ENCODE measurements at places on chromosomes 7 and 10.

- DNase-seq: no peak
Measured at GRCh38 chr7:121020249-121020988, 31.9 kb downstream of the CPED1 start.

GRCh38 chr10:125057158-125058001 is 103.0 kb downstream of the CTBP2 start:
- no peak for DNase-seq

DNA sequence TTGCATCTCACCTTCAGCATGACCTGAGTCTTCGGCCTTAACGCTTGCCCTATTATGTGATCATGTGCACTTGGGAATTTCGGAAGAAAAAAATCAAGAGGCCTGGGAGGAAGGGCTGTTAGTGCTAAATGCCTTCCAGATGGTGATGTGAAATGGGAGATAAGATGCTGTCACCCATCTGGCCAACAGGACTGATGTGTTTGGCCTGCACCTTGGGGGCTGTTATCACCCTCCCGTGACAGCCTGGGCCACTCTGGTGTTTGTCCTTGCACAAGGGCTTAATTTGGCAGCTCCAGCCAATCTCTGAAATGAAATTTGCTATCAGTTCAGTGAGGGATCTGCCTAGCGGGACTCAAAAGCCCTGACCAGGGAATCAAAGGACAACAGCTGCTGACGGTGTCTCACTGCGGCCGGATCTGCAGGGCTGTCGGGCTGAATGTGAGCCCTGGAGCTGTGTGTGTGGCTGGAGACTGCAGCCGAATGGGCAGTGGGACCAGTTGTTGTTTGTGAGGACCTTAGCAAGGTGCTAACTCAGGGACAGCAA is 131.4 kb upstream of the BTBD16 start:
- DNase-seq: no peak

DNA sequence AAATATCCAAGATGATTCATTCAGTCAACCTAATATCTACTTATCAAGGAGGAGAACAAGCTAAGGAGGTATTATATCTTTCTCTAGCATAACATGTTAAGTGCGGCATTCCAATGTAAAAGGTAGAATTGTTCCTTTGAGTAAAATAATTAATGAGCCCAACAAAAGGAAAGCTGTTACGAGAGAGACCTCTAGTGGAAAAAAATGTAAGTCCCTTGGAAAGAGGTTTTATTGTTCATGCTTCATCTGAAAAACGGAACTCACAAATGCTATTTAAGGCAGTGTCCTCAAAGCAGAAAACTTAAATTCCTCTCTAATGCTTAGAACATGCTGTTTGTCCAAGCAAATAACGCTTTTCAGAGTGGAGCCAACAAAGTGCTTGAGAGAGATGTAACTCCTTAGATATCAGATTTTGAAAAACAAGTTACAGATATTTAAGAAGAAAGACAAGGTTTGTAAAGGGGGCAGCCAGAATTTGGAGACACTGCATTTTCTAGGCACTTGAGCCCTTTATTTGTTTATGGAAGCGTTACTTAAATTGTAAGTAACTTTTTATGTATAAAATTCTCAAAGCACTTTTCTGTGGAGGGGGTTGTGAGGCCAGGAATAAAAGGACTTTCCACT is 119.9 kb downstream of the TFEC start:
- no peak for DNase-seq

- DNase-seq: no peak
Measured at GRCh38 chr7:90191648-90192047, 19.9 kb upstream of the STEAP2 start.

DNA sequence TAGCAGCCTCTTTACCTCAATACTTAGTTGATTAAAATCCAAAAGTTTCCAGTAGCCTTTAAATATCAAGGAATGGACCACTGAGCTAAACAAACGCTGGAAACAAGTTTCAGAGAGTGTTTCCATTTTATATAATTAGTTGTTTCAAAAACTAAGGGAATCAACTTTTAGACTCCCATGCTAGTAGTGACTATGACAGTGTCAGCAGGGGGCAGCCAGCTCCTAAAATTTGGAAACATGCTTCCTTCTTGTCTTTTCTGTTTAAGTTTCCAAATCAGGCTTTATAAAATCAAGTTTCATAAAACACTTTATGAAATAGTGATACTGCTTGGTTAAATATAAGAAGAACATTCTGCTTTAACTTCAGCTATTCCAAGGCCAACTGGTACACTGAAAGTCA is 138.2 kb upstream of the TMEM229A start:
- DNase-seq: no peak

DNA sequence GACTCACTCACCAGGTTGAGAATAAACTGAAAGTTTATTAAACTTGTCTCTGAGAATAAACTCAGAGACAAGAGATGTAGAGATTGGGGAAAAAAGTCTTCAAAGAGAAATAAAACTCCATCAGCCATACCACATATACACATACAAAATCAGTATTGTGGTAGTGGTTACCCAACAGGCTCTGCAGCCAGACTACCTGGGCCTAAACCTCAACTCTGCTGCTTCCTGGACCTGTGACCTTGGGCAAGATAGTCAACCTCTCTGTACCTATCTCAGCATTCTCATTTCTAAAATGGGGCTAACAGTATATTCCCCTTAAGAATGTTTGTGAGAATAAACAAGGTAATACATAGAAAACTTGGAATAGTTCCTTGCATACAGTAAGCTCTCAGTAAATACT is 15.3 kb downstream of the TPK1 start:
- DNase-seq: no peak

- no peak for DNase-seq
Measured at GRCh38 chr10:119401671-119402395, 140.7 kb downstream of the RGS10 start.

DNA sequence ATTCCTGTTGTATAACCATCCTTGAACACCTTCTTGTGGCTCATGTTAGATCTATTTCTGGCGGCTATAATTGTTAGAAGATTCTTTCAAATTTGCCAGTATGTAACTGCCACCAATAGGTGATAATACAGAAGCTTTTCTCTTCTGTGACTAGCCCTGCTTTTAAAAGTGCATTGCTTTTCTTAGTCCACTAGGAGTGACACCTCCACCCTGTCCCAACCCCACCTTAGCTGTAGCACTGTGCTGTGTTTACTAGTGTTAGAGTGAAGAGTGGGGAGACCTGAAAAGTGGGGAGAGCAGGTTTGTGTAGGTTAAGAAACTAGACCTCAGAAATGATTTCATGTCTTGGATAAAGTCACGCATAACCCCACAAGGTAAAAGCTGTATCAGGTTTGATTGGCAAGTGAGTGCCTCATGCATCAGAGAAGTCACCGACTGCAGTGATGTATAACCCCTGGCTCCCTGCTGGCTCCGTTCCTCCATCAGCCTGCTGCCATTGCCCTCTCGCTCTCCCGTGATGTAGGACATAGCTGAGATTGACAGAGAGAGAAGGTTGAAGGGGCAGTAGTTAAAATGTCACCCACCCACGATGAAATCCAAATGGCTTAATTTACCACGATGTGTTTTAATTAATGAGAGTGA is 12.5 kb downstream of the NPVF start:
- DNase-seq: no peak

GRCh38 chr10:88657901-88658300 is 6.3 kb upstream of the LIPF start:
- no peak for DNase-seq

- DNase-seq: no peak
Measured at GRCh38 chr7:108063520-108063933, 60.6 kb upstream of the LAMB1 start.

GRCh38 chr7:122298618-122299017 is 5.9 kb downstream of the FEZF1 start:
- no peak for DNase-seq

GRCh38 chr10:5862360-5862961 is 27.2 kb downstream of the ANKRD16 start:
- no peak for DNase-seq

GRCh38 chr10:25083546-25084111 is 67.2 kb downstream of the THNSL1 start:
- no peak for DNase-seq

DNA sequence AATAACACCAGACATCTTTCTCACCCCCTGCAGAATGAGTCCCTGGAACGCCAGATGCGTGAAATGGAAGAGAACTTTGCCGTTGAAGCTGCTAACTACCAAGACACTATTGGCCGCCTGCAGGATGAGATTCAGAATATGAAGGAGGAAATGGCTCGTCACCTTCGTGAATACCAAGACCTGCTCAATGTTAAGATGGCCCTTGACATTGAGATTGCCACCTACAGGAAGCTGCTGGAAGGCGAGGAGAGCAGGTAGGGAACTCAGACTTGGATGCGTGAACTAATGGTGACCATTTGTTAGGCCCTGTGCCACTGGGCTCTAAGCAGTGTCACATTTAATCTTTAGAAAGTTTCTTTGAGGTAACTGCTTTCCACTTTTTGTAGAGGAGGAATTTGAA is 7.1 kb downstream of the VIM start:
- DNase-seq: no peak

Data from iPS DF 19.7 (cell line).